ENCODE measurements at places on chromosomes 2 and 18. TPM values are rescaled to one million over a fixed set of nuclear protein-coding genes. Genes with fewer than 3 reads are reported as not detected.

PAX8 gene
- total RNA-seq, result 1.2 TPM

SIX2 gene
- not detected for total RNA-seq

CRYBA2 gene
- total RNA-seq, result not detected

NFE2L2 gene
- total RNA-seq, result 84.6 TPM

Data from natural killer cell (primary cell).